Activated T-helper 17 cell treated with anti-CD3 and anti-CD28 coated beads, Interleukin-2, amount 50 U/mL, for 72 hours (primary cell): ENCODE measurements at places on chromosomes 16 and 17. TPM values are rescaled to one million over a fixed set of nuclear protein-coding genes. Genes with fewer than 3 reads are reported as not detected.

The USP43 gene
- total RNA-seq: 1.2 TPM

The TP53TG3B gene
- not detected for total RNA-seq

The TANC2 gene
- 23.4 TPM for total RNA-seq

The MYH1 gene
- not detected for total RNA-seq

The WSCD1 gene
- total RNA-seq: not detected

The HCFC1R1 gene
- 28.2 TPM for total RNA-seq

The CLEC18A gene
- 1.7 TPM for total RNA-seq

The YPEL3 gene
- 107 TPM for total RNA-seq
